ENCODE measurements at places on chromosomes 1 and 21.

DNA sequence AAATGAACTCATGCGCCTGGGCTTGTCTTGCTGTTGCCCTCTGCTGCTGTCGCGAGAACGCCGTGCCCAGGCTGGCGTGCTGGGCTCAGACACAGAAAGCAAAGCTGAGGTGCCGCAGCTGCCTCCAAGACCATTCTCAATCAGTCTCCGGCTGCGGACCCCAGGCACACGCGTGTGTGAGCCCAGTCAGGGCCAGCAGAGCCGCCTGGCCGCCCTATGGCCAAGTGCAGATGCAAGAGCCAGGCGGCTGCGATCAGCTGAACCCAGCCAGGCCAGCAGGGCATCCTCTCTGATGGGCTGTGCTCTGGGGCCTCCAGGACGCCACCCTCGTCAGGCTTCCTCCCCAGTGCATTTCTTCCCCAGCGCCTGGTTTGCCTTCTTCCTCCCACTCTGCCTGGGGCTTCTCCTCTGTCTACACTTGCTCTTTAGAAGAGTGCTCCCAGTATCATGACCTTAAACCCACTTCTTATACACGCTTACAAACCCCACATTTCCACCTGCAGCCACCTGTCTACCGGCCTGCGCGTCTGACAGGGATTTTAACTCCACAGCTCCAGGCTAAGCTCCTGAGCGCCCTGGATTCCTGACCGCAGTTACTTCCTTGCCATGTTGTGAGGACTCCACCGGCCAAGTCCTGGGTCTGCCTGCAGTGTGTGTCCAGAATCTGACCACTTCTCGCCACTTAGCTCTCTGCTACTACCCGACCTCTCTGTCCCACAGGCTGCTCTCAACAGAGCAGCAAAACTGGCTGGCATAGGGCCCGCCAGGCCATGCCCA is 21.7 kb upstream of the LRRC47 start:
- no peak for DNase-seq

DNA sequence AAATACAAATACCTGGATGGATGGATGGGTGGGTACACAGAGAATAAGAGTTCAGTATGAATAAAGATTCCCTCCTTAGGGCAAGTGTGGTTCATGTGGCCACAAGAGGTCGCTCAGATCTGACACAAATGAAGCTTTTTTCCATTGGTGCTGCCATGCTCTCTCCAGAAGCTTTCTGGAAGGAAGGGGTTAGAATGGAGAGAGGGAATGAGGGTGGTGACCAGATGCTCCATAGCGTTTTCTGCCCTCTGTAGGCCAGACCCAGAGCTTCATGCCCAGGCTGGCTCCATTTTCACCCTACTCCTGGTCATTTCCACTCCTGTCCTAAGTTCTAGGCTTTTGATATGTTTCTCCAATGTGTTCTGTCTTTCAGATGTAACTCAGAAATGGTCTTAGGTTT is 3.3 kb upstream of the FCRL6 start:
- peak; percentile 52 for DNase-seq

DNA sequence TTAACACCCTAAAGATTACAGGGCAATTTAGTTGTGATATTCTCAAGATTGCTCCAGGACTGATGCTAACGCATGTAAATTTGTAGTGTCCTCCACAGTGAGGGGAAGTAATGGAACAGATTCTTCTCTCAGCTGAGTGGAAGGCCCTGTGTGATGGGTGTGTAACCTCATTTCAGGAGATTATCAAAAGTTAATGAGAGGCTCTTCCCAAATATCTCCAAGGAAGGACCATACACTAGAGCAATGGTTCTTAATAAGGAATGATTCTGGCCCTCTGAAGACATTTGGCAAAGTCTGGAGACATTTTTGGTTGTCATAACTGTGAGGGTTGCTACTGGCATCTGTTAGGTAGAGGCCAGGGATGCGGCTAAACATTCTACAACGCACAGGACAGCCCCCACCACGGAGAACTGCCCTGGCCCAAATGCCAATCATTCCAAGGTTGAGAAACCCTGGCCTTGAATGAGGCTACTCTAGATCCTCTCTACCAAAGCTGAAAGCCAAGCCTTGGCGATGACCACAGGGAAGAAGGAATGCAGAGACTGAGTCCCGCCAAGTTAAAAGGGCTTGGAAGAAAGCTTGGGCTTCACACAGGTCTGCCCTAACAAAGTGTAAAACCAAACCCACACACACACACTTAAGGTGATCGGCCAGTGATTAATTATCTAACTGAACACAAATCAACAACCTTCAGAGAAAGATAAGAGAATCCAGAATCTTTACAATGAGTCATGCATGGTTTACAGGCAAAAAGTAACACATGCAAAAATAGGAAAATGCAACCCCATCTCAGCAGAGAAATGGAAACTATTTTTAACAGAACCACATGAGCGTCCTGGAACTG is 135.8 kb downstream of the SYF2 start:
- DNase-seq, result no peak

- no peak for DNase-seq
Observed at GRCh38 chr1:19596065-19596713, 47.9 kb upstream of the NBL1 start.

- no peak for DNase-seq
Observed at GRCh38 chr1:54070171-54070837, 16.9 kb downstream of the TCEANC2 start.

GRCh38 chr21:38936240-38936639 is 130.5 kb downstream of the ETS2 start:
- DNase-seq, result no peak

- DNase-seq, result peak; percentile 4
Observed at GRCh38 chr1:100921110-100921706, 25.3 kb downstream of the SLC30A7 start.

DNA sequence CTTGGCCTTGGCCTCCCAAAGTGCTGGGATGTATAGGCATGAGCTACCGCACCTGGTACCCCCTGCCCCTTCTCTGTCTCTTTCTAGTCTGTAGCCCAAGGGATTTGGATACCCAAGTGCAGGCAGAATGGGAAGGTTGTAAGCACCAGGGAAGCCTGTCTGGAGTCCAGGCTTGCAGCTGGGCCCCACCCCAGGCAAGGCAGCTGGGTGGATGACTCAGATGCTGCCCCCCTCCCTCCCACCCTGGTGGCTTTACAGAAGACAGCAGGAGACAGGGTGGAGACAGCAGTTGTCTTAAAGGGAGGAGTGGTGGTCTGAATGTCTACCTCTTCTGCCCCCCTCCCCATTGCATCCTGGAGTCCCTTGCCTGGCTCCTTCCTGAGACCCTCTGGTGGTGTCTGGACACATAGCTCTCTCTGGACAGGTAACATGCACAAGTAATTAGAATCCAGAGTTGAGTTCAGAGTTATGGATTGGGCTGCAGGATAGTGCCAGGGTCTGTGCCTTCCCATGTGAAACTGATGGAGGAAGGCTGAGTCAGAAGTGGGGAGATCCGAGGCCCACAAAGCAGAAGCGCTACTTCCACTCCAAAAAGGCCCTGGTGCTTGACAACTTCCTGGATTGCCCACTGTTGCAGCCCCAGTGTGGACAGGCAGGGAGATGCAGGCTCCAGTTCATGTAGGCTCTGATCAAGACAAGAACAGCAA is 5.1 kb downstream of the LMNA start:
- DNase-seq, result no peak

- DNase-seq, result peak; percentile 88
Observed at GRCh38 chr1:167059045-167059808, 30.9 kb downstream of the GPA33 start.

GRCh38 chr21:43021756-43022600 is 47.6 kb downstream of the PKNOX1 start:
- DNase-seq, result no peak

GRCh38 chr1:23525558-23526250 is 5.3 kb downstream of the E2F2 start:
- no peak for DNase-seq

DNA sequence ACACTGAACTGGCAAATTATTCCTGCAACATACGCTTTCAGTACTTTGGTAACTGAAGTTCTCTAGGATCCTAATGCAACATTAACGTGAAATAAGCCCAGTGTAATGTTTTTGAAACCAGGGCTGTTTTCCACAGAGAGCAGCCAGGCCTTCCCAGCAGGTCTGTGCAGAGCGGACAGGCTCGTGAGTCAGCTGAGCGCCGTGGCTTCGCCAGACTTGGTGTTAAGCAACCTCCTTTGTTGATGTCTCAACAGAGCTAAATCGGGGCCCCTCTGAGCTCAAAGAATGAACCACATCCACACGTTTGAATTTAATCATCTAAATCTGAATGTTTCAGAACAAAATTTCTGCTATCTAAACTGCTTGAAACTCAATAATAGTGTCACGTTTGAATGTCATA is 181.8 kb upstream of the FMN2 start:
- no peak for DNase-seq

DNA sequence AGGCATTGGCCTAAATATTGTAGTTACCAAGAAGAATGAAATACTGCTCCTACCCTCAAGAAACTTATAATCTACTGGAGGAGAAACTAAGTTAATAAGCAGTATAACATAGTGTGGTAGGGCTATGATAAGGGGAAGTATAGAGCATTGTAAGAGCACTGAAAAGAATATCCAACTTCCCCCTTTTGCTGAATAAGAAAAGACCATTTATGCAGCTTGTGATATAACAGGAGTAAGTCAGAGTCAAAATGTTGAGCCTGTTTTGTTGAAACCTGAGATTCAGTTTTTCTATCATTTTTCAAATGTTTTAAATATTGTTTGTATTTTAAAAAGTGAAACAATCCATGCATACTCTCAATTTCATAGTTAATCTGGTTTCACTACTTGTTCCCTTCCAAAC is 48.3 kb upstream of the FCRL4 start:
- no peak for DNase-seq

DNA sequence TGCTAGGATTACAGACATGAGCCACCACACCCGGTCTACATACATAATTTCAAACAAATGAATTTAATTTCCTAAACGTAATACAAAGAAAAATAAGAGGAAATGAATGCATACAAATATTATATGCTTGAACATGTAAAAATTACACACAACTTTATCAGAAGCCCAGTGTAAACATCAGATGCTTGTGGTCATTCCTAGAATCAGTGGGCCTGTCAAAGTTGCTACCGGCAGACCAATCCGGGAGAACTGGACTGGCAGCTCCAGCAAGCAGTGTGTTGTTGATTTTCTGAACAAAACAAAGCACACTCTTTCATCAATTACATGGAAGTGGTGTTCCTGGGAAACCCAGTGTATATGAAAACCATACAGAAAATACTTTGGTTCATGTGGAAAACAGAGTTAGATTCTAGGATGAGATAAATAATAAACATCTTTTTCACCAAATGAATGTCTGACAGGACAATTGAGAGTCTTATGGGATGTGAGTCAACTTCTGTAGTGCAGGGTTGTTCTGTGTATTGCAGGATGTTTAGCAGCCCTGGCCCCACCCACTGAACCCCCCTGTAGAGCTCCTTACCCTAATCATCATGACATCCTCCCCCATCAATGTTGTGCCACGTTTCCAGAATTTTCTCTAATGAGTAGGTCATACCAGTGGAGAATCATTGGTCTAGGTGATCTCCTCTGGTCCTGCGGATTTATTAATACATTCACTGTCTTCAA is 33.8 kb downstream of the MFSD2A start:
- no peak for DNase-seq

GRCh38 chr21:25515484-25516405 is 91.5 kb downstream of the MRPL39 start:
- no peak for DNase-seq

DNA sequence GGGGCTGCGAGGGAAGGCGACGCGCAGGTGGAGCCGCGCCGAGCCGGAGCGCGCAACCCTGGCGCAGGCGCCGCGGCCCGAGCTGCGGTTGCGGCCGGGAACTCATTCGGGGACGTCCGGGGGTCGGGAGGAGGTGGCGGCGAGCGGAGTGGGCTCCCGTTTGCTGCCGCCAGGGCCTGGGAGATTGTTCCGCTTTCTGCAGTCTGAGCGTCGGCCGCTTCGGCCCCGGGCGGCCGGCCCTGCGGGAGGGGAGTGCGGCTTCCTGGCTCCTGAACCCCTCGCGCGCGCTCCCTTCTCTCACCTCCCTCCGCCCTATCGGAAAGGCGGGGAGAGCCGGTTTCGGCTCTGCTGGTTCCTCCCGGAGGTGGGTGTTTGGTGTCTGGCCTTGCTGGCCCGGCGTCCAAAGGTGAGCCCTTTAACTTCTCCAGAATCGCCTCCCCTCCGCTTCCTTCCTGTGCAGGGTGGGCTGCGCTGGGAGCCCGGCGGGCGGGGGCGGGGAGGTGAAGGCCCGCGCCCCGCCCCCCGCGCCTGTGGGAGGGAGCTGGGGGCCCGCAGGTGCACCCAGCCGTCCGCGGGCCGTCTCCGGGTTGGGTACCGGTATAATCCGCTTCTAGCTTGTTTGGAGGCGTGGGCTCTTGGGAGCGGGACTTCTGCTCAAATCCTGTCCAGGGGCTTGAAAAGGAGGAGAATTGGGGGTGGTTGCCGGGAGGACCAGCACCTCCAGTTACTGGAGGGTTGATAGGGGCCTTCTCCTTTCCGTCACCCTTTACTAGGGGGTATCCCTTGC is 683 bp downstream of the LRRC8D start:
- peak; percentile 71 for DNase-seq

GRCh38 chr1:111602974-111603373 is 16.6 kb upstream of the RAP1A start:
- no peak for DNase-seq

- DNase-seq, result peak; percentile 33
Observed at GRCh38 chr1:158035976-158036583, 42.6 kb downstream of the KIRREL1 start.
